ENCODE measurements at places on chromosomes 11 and 22.

- H3K4me3 ChIP-seq = no peak overlapping the region
- DNase-seq = no peak
- H3K36me3 ChIP-seq = no peaks in the 10 kb centered on the region
- no peaks in the 10 kb centered on the region for H3K27me3 ChIP-seq
- no peaks in the 10 kb centered on the region for H3K4me1 ChIP-seq
- H3K27ac ChIP-seq = no peak overlapping the region
Measured at GRCh38 chr22:19704355-19705015, 9.8 kb upstream of the SEPTIN5 start.

DNA sequence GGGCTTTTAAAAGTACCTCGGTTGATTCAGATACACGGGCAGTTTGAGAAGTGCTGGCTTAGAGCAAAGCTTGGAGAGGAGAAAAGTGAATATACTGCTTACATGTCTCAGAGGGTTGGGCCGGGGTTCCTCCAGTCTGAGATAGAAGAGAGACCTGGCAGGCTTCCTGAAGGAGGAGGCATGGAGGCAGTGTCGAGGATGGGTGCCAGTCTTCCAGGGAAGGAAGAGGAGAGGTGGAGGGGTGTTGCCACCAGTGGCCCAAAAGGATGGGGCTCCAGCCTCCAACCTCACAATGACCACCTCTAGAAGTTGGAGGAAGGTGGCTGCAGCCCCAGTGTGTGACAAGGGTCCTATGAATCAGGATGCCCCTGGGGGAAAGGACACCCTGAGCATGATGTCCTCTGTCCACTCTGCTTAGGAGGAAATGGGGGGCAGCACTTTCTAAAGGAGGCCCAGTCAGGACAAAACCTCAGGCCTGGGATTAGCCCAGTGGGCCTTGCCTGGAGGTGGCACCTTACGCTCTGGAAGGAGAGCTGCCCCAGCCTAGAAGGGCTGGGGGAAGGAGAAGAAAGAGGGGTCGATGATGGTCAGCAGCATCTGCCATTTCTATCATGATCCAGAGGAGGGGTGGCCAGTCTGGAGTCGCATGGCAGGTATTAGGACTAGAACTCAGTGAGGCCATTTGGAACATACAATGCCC, 65.2 kb downstream of the CD82 start:
- H3K4me3 ChIP-seq = no peak overlapping the region
- no peaks in the 10 kb centered on the region for H3K36me3 ChIP-seq
- no peak for DNase-seq
- peaks cover 14% of the 10 kb centered on the region for H3K27me3 ChIP-seq
- H3K27ac ChIP-seq = no peak overlapping the region
- H3K4me1 ChIP-seq = no peaks in the 10 kb centered on the region

DNA sequence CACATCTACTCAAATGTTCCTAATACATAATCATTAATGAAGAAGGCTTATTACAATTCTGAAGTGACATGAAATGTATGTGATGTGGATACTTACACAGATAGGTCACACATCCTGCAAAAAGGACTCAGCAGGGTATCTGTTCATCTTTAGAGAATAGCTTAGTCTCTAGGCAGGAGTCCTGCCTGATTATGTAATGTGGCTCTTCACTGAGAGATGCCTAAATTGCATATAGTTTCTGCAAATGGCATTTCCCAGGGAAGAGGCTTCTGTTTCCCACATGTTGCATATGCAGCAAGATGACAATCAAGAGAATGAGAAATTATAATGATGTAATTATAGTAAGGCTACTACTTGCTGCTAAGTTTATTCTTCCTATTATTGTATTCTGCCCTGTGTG, 58.8 kb upstream of the SLC36A4 start:
- no peak overlapping the region for H3K27ac ChIP-seq
- no peak for DNase-seq
- no peaks in the 10 kb centered on the region for H3K27me3 ChIP-seq

DNA sequence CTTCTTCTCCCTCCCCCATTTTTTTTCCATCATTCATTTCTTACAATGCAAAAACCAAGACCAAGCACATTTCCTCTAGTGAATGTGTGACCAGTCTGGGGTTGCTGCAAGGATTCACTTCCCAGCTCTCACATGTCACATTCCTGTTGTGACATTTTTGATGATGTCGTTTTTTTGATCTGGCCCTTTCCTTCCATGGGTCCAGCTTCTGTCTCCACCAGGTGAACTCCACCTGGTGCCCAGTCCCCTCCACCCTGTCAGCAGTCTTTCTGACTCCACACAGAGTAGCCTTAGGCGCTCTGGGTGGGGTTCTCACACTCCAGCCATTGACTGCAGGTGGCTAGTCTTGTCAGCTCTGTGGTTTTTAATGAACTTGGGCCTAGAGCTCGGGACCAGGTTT, 15.6 kb downstream of the PANX1 start:
- no peak for DNase-seq
- H3K4me1 ChIP-seq = peaks cover 38% of the 10 kb centered on the region
- H3K36me3 ChIP-seq = peaks cover 8% of the 10 kb centered on the region
- no peaks in the 10 kb centered on the region for H3K27me3 ChIP-seq
- no peak overlapping the region for H3K27ac ChIP-seq
- H3K4me3 ChIP-seq = no peak overlapping the region

- H3K36me3 ChIP-seq = no peaks in the 10 kb centered on the region
- peak; percentile 31 for DNase-seq
- H3K4me1 ChIP-seq = no peaks in the 10 kb centered on the region
- no peak overlapping the region for H3K27ac ChIP-seq
- no peaks in the 10 kb centered on the region for H3K27me3 ChIP-seq
- no peak overlapping the region for H3K4me3 ChIP-seq
Measured at GRCh38 chr22:32615874-32616564, 141.4 kb downstream of the FBXO7 start.
